ENCODE measurements at places on chromosomes 12 and 14.

GRCh38 chr14:75222208-75222701 lies 45.8 kb upstream of the TMED10 start:
- H3K4me3 ChIP-seq, result no peak overlapping the region
- no peaks in the 10 kb centered on the region for H3K36me3 ChIP-seq
- peaks cover 13% of the 10 kb centered on the region for H3K4me1 ChIP-seq
- no peaks in the 10 kb centered on the region for H3K27me3 ChIP-seq

GRCh38 chr14:23633160-23633701 lies 2.9 kb upstream of the DHRS2 start:
- H3K36me3 ChIP-seq, result no peaks in the 10 kb centered on the region
- H3K4me3 ChIP-seq, result no peak overlapping the region
- peaks cover 3% of the 10 kb centered on the region for H3K4me1 ChIP-seq
- H3K27me3 ChIP-seq, result peaks cover 25% of the 10 kb centered on the region
- no peak overlapping the region for H3K27ac ChIP-seq

- H3K4me3 ChIP-seq, result no peak overlapping the region
- peaks cover 3% of the 10 kb centered on the region for H3K36me3 ChIP-seq
- H3K4me1 ChIP-seq, result no peaks in the 10 kb centered on the region
- H3K27me3 ChIP-seq, result no peaks in the 10 kb centered on the region
Measured at GRCh38 chr12:38713294-38713693, 192.1 kb downstream of the CPNE8 start.

- H3K27ac ChIP-seq, result no peak overlapping the region
- no peaks in the 10 kb centered on the region for H3K36me3 ChIP-seq
- H3K4me3 ChIP-seq, result no peak overlapping the region
- H3K4me1 ChIP-seq, result peaks cover 5% of the 10 kb centered on the region
- DNase-seq, result no peak
- no peaks in the 10 kb centered on the region for H3K27me3 ChIP-seq
Measured at GRCh38 chr14:54312166-54312801, 84.5 kb upstream of the CDKN3 start.

GRCh38 chr14:59183150-59183549 lies 5.3 kb upstream of the DAAM1 start:
- peaks cover 33% of the 10 kb centered on the region for H3K27me3 ChIP-seq
- H3K27ac ChIP-seq, result no peak overlapping the region
- peaks cover 18% of the 10 kb centered on the region for H3K4me1 ChIP-seq
- DNase-seq, result no peak
- no peaks in the 10 kb centered on the region for H3K36me3 ChIP-seq
- no peak overlapping the region for H3K4me3 ChIP-seq

- no peak overlapping the region for H3K4me3 ChIP-seq
- H3K27ac ChIP-seq, result no peak overlapping the region
- H3K36me3 ChIP-seq, result peaks cover 5% of the 10 kb centered on the region
- H3K4me1 ChIP-seq, result peaks cover 6% of the 10 kb centered on the region
Measured at GRCh38 chr12:9343731-9344130, 135.5 kb upstream of the PZP start.

Measured in neural crest cell (in vitro differentiated cells).